ENCODE measurements at places on chromosomes 12 and 14. TPM values are rescaled to one million over a fixed set of nuclear protein-coding genes. Genes with fewer than 3 reads are reported as not detected.

The AICDA gene
- not detected for total RNA-seq

GRCh38 chr12:71662849-71663560 lies 643 bp downstream of the ZFC3H1 start:
- peak; percentile 57 for DNase-seq

DNA sequence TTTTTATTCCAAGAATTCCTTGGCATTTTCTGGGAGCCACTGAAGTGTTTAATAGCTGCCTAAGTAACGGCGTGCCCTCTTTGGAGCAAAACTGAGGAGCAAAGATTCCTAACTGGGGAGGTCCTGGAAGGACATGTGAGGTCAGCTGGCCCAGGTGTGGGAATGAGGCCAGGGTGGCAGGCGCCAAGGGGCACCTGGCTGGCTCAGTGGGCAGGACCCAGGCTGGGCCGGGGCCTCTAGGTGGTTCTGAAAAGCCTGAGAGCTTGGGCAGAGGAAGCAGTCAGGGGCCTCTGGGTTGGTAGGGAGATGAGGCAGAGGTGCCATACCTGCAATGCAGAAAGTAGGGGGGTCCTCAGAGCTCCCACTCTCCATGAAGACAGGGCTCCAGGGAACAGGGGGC lies 27.1 kb upstream of the DIO3 start:
- DNase-seq = no peak

DNA sequence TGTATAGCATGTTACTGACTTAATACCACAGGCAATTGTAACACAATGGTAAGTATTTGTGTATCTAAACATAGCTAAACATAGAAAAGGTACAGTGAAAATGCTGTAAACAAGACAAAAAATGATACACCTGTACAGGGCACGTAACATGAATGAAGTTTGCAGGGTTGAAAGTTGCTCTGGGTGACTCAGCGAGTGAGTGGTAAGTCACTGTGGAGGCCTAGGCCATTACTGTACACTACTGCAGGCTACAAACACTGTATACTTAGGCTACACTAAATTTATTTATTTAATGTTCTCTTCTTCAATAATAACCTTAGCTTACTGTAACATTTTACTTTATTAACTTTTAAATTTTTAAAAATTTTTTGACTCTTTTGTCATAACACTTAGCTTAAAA lies 158.4 kb downstream of the IPO8 start:
- DNase-seq = no peak

GRCh38 chr14:90851327-90852036 lies 35.3 kb upstream of the TTC7B start:
- no peak for DNase-seq

DNA sequence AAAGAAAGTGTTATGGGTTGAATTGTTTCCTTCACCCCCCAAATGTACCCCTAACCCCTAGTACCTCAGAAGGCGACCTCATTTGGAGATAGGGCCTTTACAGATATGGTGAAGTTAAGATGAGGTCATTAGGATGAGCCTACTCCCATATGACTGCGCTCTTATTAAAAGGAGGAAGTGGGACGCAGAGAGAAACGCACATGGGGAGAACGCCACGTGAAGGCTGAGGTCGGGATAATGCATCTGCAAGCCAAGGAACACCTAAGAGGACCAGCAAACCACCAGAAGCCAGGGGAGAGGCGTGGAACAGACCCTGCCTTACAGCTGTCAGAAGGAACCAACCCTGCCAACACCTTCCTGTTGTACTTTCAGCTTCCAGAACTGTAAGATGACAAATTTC lies 1.7 kb upstream of the NRIP2 start:
- DNase-seq = no peak
